Aorta (tissue), 5 donors: ENCODE measurements at places on chromosomes 3 and 15. TPM values are rescaled to one million over a fixed set of nuclear protein-coding genes. Genes with fewer than 3 reads are reported as not detected.

The TPRA1 gene
- 20.0 TPM for total RNA-seq

The PLCL2 gene
- 16.7 TPM for total RNA-seq

The SNX1 gene
- 122 TPM for total RNA-seq

The HOMER2 gene
- total RNA-seq: 2.3 TPM

The RARB gene
- 7.0 TPM for total RNA-seq

The ROPN1 gene
- total RNA-seq: not detected

The STARD9 gene
- total RNA-seq: 65.8 TPM

The RASL12 gene
- 171 TPM for total RNA-seq
